ENCODE measurements at places on chromosomes 3 and 15.
A peak's percentile ranks its signal among the peaks of the same experiment; 100 is the strongest.

DNA sequence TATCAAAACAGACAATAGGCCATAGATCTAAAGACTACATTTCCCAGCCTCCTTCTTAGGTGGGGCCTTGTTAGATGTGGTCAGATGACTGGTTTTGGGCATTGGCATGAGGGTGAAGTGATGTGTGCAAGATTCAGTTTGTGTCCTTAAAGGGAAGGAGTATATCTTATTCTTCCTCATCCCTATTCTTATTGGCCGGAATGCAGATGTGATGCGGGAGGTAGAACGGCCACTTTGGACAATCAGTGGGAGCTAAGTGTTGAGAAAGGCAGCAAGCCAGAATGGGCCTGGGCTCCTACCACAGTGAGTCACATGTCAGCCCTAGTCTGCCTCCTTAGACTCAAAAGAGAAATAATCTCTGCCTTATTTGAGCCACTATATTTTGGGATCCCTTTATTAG lies 89.8 kb upstream of the MEX3B start:
- no peak for DNase-seq

DNA sequence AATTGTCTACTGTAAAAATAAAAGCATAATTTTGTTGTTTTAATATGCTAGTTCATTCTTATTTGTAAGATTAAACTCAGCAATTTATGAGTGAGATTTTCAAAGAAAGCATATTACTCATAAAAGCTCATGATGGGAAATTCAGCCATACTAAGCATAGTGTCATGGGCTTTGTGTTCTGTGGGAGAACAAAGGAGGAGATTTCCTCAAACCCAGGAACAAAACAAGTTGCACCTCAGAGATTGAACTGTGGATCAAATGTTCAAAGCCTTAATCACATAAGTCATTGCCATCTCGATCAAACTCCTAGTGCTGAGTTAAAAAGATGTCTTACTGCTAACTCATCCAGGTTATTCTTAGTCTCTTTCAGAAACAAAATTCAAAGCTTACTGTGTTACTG lies 85.6 kb upstream of the PDZRN3 start:
- no peak for DNase-seq

GRCh38 chr3:99965077-99965476 lies 147.4 kb downstream of the CMSS1 start:
- no peak for DNase-seq

DNA sequence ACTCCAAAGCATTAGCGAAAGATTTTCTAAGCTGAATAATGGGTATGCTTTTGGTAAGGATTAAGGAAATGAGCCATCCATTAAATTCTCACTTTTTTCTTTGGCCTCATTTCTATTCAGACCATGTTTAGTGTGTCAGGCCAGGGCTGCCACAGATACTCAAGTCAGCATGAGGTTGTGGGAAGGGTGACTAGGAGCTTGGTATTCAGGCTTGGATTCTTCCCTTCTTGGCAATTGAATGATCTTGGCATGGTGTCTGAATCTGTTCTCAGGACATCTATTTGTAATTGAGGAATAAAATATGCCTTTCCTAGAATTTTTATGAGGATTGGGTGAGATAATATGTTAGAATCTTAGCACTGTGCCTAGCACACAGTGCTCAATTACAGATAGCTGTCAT lies 11.2 kb downstream of the CCNB2 start:
- no peak for DNase-seq

DNA sequence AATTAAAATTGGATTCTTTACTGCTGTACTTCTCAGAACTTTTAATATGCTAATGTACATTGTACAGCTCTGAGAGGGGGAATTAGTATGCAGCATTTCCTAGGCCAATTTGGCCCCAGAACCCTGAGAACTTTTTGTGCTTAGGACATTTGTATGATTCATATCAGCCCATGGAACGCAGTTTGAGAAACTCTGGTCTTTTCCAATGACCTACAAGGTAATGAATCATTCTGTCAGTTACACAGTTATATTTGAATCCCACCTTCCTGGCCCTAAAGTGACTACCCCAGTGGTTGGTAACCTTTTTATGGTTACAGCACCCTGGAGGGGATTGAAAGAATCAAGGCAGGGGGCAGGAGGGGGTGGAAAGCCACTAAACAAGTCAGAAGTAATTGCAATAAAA lies 25.6 kb upstream of the KBTBD12 start:
- no peak for DNase-seq

DNA sequence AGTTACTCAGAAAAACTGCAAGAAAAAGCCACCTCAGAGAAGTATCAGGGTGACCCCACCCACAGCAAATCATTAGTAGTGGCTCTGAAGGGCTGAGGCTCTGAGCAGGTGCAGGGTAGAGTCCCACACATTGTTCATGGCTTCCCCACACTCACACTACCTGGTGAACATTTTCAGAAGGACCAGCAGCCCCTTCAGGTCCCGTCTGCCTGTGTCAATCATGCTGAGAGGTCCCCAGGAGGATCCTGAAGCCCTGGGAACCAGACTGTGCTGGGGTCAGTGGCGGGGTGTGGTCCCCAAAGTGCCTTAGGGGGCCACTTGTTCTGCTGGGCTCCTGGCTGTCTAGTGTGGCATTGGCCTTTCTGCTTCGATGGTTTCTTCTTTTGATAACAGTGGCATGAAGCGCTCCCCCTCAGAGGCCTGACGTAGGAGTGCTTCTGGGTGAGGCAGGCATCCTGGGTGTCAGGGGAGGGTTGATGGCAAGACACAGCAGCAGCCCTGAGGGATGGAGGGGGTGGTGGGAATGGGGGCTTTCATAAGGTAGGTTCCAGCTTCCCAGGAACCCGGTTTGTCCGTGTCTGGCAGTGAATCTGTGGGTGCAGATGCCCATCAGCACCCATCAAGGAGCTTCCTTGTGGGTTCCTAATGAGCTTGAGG lies 19.0 kb upstream of the FANCD2 start:
- no peak for DNase-seq

- DNase-seq = no peak
Measured at GRCh38 chr15:69391046-69391757, 22.9 kb upstream of the KIF23 start.

- DNase-seq = no peak
Measured at GRCh38 chr3:125317761-125318160, 57.4 kb downstream of the ZNF148 start.

DNA sequence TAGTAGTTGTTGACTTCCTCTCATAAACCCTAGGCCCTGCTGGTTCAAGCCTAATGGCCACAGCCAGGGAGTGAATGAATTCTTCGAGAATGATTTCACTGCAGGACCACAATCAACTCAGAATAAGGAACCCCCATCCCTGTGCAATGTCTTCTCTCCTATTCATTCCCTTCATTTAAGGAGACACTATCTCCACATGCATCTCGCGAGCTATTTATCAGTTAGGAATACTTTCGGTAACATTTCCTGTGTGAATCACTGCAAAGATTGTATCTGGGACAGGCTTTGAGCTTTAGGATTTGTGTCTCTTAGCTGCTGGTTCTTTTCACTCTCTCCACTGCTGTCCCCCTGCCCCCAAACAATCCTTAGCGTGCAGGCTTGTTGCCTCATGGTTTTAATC lies 94.4 kb downstream of the MYLK start:
- no peak for DNase-seq

GRCh38 chr15:63072023-63072650 lies 29.6 kb downstream of the TPM1 start:
- no peak for DNase-seq

DNA sequence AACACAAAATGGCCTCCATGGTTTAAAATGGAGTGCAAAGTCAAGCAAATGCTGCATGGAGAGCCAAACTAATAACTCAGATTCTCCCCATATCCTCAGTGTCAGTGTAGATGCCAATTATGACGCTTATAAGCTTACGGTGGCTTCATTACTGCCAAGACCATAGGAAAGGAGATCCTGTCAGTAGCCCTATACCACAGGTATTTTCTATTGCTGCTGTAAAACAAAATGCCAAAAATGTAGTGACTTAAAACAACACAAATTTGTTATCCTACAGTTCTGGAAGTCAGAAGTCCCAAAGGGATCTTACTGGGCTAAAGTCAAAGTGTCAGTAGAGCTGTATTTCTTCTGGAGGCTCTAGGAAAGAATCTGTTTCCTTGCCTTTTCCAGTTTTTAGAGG lies 149.8 kb upstream of the GBE1 start:
- no peak for DNase-seq

- DNase-seq = no peak
Measured at GRCh38 chr3:123997543-123997942, 5.6 kb upstream of the ROPN1 start.

DNA sequence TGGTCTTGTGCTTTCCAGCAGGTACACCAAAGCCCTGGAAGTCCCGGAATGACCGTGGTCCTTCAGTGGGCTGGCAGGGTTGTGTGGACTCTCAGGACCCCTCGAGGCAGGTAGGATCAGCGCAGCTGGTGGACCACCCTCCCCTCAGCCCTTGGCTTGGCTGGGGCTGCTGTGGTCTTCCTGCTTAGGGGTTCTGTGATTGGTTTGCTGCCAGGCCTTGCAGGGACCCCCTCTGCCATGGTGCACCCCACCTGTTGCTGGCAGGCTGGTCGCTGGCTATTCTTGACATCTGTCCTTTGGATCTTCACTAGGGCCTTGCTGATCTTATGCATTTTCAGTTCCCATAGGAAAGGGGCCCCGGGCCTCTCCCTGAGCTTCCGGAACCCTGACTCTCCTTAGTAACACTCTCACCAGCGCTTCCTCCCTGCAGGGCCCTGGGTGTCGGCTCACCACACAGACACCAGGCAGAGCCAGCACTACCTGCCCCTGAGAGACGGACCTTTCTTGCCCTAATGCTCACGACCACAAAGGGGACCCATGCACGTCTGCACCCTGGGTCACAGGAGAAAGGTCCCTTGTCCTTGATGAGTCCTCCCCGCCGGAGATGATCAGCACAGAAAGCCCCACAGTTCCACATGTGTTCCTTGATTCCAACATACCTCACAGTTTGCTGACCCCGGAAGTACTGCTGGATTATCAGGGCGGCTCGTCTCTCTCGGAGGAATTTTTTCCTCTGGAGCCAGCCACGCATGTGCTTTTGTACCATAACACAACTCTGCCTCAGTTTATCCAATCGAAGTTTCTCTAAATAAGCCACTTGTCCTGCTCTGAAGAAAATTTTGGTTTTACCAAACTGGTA lies 51.7 kb downstream of the MYO5C start:
- DNase-seq = no peak

DNA sequence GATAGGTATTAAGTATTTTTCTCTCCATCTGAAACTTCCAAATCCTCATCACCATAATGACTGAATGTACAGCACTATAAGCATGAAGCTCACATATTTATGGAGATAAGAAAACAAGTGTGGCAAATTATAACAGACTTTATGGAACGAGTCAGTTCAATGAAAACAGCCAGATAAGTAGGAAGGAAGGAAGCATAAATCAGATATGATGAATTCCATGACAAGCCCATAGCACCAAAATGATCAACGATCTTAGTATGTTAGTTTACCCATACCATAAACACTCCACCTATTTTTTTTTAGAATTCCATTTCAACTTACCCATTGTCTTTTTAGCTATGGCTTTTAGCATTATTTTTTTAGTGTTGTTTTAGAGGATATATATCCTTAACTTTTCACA lies 169.5 kb downstream of the TNIK start:
- DNase-seq = no peak

GRCh38 chr15:26087395-26087794 lies 224.3 kb upstream of the ATP10A start:
- DNase-seq = no peak

GRCh38 chr3:160225176-160226025 lies at the start of gene C3orf80:
C3orf80 (plus strand) TSS chr3:160225422; CDS start chr3:160225636, 214 bp downstream.
- DNase-seq = peak; percentile 50

GRCh38 chr3:27253391-27253790 lies 115.8 kb downstream of the NEK10 start:
- DNase-seq = no peak

DNA sequence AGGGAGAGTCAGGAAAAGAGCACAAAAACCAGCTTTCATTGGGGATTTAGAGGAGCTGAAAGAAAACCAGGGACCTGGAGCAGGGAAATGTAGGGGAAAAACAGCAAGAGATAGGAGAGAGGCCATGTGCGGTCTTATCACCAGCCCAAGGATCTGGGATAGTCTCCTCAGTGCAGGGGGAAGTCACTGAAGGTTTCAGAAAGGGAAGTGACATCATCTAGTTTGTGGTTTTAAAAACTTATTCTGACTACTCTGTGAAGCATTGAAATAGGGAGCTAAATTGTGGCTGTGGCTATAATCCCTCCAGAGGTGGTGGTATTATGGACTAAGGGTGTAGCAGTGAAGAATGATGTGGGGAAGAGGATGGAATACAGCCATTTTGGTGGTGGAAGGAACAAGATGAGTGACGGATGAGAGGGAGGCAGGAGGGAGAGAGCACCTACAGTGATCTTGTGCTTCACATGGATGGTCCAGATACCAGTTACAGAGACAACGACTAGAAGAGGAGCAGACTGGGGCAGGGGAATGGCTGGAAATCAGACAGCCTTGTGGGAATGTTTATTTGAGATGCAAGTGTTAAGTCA lies 72.7 kb downstream of the HMG20A start:
- peak; percentile 81 for DNase-seq

DNA sequence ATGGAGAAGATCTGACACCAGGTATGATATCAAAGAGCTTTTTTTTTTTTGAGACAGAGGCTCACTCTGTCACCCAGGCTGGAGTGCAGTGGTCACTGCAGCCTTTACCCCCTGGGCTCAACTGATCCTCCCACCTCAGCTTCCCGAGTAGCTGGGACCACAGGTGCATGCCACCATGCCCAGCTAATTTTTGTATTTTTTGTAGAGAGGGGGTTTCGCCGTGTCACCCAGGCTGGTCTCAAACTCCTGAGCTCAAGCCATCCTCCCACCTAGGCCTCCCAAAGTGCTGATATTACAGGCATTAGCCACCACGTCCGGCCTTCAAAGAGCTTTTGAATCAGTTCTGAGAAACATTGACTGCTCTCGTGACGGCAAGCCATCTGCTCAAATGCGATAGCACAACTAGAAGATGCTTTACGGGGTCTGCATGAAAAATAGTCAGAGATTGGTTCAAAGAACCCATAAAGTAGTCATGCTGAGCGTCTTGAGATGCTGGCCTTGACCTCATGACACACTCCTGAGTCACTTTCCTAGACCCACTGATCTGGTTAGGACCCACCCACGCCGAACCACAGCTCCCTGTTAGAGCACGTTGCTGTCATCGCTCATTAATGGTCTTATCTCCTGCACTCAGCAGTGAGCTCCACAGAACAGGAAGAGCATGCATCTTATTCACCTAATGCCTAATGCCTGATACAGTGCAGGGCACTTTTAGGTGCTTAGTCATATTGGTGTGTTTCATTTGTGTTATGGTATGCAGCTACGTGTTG lies 57.0 kb upstream of the NR2F2 start:
- DNase-seq = no peak

DNA sequence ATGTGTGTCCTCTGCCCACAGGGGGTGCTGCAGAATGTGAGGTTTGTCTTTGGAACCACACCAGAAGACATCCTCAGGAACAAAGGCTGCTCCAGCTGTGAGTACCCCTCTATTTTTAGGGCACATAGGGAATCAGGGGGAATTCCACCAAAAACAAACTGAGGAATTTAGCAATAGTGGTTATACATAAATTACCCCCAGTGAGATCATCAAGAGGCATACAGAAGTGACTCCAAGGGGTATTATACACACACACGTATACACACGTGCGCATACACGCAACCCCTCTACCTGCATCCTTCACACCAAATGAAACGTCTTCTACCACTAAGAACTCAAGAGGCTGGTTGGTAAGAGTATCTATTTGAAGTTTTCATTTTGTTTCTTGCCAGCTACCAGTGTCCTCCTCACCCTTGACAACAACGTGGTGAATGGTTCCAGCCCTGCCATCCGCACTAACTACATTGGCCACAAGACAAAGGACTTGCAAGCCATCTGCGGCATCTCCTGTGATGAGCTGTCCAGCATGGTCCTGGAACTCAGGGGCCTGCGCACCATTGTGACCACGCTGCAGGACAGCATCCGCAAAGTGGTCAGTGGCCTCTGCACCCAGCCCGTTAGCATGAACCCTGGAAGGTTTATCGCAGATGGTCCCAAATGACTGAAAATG lies 2.9 kb downstream of the THBS1 start:
- DNase-seq = no peak
